ENCODE measurements at places on chromosomes 12 and 14.
A peak's percentile ranks its signal among the peaks of the same experiment; 100 is the strongest.

- no peak for DNase-seq
These were observed 59.8 kb downstream of the NPAS3 start for GRCh38 chr14:32998433-32998832.

DNA sequence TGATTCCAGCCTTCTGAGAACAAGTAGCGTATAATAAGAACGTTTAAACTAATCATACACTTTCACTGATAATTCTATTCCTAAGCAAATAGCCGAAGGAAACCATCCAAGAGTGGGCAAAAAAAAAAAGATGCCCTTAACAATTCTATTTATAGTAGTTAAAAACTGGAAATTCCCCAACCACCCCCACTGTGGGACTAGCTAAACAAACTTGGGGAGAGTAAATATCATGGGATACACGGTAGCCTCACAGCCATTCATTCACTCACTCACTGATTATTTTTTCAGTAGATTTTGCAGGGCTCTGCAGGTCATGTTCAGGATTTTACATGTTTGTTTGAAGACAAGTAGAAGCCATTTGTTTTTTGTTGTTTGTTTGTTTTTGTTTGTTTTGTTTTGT lies 197.0 kb downstream of the ETV6 start:
- no peak for DNase-seq

GRCh38 chr14:60514378-60514740 lies 5.4 kb downstream of the SIX6 start:
- no peak for DNase-seq

- DNase-seq, result no peak
These were observed 147.2 kb downstream of the SCARB1 start for GRCh38 chr12:124716208-124717130.

DNA sequence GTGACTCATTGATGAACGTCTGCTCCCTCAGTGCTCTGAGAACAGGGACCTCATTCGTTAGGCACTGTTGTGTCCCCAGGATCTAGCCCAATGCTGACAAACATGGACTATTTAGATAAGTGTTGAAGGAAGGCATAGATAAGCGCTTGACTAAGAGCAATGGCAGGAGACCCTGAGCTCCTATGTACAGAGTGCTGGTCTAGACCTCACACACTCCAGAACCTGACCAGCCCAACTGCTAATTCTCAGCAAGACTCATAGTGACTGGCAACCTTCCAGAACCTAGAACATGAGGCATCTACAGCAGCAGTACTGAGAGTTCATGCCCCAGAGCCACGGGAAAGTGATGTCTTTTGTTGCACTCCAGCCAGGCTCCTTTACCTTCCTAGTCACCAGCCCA lies 69.2 kb downstream of the CRACR2A start:
- DNase-seq, result no peak

DNA sequence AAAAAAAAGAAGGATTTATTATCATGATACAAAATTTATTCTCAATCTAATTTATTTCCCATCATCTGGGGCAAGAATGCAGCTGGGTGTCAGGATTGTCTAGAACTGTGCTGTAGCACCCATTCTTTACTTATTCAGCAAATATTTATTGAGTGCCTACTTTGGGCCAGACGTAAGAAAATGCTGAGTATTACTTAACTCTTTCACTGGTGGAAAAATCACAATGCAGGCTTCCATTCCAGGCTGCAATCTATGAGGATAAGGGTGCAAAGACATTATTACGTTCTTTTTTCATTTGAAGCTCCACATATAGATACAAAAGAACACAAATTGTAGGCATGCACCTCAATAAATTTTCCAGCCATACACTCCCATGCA lies 86.0 kb upstream of the CDKN3 start:
- DNase-seq, result no peak

- no peak for DNase-seq
These were observed 786.2 kb upstream of the FBXO33 start for GRCh38 chr14:40218282-40218941.

DNA sequence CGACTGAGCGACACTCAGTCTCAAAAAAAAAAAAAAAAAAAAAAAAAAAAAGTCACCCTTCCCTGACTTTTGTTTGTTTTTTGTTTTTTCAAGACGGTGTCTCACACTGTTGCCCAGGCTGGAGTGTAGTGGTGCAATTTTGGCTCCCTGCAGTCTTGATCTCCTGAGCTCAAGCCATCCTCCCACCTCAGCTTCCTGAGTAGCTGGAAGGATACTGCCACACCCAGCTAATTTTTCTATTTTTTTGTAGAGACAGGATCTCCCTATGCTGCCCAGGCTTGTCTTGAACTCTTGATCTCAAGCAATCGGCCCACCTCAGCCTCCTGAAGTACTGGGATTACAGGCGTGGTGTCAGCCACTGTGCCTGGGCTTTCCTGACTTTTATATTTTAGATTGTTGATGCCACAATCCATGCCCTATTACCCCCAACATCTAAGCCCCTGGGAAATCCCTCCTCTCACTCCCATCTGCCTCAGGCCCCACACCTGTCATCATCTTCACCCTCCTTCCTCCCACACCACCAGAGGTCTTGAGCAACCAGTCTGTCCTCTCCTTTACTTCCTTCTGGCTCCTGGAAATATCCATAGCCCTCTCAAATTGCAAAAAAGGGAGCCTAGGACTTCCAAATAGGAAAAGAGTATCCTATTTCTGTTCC lies 7.8 kb downstream of the IKZF4 start:
- DNase-seq, result no peak

DNA sequence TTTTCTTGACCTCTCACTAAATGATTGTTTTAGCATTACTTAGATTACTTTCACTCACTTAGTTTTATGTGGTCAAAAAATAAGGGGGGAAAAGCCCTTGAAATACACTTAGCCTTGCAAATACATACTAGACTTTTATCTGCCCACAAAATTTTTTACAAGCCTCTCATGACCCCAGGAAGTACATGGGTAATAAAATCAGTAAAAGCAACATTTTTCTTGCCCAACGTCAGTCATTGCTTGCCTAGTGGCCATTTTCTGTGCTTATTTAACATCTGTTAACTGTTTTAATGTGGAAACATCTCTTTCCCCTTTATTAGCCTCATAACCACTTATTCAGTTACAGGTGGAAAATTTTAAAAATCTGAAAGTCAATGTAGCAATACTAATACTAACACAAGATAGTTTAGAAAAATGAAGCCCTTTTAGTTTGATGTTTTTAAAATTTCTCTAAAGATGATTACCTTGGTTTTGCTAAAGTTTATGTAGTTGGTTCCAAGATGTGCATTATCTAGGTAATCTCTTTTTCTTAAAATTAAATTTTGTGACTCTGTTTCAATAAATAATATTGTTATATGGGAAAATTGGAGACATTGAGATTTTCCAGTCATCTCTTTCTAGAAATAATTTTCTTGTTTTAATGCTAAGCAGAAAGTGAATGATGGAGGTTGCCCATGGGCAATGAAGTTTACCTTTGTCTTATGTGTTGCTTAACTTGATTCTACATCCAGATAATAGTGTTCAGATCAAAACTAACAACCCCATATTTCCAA lies 175.5 kb downstream of the TMTC2 start:
- DNase-seq, result no peak

DNA sequence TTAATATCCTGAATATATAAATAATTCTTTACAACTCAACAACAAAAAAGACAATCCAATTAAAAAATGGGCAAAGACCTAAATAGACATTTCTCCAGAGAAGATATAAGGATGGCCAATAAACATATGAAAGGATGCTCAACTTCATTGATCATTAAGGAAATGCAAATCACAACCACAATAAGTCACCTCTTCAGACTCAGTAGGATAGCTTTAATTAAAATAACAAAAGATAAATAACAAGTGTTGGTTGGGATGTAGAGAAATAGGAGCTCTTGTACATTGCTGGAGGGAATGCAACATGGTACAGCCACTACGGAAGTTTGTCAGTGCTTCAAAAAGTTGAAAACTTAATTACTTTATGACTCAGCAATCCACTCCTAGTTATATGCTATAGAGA lies 129.7 kb upstream of the OVCH1 start:
- DNase-seq, result no peak

DNA sequence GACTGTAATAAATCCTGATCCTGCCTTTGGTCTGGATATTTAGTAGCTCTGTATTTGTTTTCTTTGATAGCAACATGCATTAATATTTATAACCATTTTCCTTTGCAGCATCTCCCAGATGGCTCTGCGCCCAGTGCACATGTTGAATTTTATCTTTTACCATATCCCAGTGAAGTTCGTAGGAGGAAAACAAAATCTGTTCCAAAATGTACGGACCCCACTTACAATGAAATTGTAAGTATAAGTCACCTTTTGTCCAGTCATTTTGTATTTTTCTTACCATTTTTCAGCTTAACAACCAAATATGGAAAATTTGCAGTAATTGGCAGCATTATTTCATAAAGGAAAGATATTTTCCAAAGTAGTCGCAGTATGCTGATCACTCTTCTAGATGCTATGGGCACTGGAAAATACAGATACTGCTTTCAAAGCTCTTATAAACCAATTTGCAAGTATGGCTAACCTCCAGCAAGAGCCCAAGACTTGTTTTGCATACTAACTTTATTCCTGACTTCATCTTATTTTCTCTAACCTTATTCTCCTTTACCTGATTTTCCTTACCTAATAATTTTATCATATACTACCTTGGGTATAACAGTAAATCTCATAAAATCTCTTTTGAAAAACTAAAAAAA lies 97.4 kb downstream of the PLCZ1 start:
- no peak for DNase-seq

DNA sequence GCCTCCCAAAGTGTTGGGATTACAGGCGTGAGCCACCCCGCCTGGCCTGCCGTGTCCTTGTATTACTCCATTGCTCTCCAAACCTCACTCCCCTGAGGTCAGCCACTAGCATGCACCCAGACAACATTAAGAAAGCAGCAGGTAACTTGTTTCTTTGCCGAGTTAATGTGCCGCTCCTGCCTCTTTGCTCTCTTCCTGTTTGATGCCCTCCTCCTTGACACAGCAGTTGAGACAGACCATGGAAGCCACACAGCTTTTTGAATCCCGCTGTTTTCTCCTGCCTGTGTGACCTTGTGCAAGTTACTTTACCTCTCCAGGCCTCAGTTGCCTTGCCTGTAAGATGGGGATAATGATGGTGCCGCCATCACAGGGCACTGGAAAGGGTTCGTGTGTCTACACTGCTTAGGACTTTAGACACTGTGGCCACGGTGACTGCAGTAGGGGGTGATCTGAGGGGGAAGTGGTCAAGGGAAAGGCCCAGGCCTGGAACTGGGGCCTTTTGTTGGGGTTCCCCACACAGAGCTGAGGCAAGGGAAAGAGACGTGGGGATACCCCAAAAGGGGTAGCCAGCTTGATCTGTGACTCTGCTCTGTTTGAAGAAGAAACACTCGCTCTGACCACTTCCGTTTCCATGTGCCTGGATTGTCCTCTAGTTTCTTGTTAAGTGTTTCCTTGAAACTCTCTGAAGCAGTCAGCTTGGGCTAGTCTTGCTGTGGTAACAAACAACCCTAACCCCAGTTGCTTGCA lies 69.3 kb downstream of the RIN3 start:
- DNase-seq, result peak; percentile 48

DNA sequence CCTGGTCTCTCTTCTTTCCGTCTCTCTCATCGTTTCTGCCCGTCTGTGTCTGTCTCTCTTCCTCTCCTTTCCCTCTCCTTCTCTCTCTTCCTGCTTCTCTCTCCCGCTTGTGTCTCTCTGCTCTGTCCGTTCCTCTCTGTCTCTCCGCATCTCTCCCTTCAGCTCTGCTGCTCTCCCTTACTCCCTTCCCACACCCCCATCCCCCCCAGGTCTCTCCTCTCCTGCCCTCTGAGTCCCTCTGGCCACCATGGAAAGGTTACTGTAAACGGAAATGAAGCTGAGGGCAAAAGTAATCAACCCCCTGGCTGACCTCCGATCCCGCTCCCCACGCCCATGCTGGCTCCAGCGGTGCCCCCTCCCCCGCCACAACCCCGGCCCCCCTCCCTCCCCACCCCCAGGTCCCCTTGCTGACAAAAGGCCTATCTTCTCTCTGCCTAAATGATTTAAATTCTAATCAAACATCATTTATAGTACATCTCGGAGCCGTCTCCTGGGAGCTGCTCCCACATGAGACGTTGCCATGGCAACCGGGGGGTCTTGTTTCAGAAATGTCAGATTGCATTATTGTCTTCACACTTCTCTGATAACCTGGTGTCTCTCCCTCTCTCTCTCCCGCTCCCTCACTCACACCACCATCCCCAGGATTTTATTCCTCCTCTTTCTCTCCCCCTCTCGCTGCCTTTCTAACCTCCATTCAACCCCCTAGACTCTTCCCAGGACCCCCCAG lies 203.8 kb downstream of the RBM19 start:
- DNase-seq, result no peak

DNA sequence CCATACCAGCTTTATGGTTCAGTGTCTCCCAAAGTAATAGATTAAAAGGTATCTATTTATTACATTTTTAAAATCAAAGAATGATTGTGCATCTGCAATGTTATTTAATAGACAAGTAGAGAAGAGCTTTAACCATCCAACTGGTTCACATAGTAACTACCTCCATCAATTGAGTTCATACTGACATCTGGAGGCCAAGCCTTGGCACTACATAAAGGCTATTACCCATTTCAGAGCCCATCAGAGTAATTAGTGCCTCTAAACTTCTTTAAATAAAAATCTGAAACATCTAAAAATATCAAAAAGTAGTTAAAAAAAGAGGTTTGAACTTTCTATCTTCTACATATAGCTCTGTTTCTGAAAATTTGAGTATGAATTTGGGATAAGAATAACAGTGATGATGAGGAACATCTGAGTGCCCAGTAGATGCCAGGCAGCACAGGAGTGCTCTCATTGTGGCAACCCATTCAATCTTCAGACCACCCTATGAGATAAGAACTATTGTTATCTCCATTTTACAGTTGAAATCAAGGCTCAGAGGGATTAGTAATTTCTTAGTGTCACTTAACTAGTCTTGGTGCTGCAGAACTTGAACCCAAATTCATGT lies 132.9 kb upstream of the DAAM1 start:
- peak; percentile 24 for DNase-seq

DNA sequence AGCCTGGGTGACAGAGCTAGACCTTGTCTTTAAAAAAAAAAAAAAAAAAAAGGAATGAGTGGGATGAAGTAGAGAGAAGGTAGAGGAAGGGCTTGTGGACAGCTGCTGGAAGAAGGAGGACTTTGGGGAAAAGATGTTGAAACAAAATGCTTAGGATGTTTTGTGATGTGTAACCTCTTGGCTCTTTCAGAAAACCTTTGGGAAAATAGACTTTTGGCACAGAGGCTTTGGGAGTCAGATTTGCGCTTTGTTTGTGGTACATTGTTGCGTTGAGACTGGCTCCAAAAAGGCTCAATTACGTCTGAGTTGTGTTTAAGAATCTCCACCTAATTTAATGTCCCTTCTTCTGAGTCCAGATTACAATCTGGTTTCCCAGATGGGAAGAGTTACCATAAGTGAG lies 32.9 kb upstream of the SPTLC2 start:
- no peak for DNase-seq

DNA sequence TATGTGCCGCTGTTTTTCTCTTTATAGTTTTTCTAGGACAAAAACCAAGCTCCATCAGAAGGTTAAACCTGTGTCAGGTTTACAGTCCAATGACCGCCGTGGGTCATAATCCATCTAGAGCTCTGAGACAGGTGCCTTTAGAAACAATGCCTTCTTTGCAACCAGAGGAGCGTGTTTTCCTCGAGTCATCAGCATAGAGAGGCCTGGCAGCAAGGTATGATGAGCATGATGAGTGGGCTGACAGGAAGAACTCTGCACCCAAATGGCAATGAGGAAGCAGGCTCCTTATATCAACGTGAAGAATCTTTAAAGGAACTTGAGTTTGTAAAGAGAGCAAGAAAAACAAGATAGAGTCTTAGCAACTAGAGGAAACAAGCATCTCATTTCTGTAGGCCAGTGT lies 60.5 kb upstream of the NUDT4 start:
- no peak for DNase-seq

GRCh38 chr12:120439646-120440247 lies 1.8 kb downstream of the COX6A1 start:
- peak; percentile 85 for DNase-seq

Measured in CD4-positive, alpha-beta T cell treated with Interleukin-10 for 1 hour (primary cell).